IPS DF 6.9 (cell line): ENCODE measurements at places on chromosomes 7 and 10.

- DNase-seq, result no peak
These were observed 221.0 kb upstream of the KLF14 start for GRCh38 chr7:130954918-130955564.

GRCh38 chr7:30585675-30586074 is 9.0 kb upstream of the GARS1 start:
- DNase-seq, result no peak

DNA sequence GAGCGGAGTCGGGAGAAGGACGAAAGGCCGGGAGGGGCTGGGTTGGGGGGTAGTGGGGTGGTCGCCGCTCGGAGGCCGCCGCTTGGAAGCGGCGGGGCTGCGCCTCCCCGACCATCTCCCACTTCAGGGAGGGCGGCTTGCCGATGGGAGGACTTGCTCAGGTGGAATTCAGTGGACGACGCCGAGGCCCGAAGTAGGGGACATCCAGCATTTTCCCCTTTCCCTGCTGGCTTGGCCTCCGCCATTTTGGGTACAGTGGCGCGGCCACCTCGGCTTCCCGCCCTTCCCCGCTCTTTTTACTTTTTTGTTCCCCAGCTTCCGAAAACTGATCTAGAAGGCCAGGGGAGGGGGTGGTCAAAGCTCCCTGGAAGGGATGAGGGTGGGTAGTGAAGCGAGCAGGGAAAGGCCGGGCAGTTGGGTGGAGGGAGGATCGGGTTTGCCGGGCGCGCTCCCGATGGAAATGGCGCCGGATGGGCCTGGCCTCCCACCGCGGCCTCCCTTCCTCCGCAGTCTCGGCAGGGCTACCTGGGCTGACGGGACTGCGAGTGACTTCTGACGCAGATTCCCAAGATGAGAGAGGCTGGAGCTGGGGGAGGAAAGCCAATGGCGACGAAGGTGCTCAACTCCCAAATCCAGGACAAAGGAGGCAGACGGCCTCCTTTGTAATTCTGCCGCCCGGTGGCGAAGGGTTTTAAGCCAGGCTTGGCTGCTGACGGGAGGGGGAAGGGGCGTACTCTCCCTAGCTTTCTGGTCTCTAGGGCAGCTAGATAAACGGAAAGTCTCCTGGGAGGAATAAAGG is at the start of gene PBLD:
Gene PBLD (minus strand): TSS at position 670 of the 799 bp plus-strand sequence. CDS start 26,084 bp downstream, outside the sequence.
- no peak for DNase-seq

DNA sequence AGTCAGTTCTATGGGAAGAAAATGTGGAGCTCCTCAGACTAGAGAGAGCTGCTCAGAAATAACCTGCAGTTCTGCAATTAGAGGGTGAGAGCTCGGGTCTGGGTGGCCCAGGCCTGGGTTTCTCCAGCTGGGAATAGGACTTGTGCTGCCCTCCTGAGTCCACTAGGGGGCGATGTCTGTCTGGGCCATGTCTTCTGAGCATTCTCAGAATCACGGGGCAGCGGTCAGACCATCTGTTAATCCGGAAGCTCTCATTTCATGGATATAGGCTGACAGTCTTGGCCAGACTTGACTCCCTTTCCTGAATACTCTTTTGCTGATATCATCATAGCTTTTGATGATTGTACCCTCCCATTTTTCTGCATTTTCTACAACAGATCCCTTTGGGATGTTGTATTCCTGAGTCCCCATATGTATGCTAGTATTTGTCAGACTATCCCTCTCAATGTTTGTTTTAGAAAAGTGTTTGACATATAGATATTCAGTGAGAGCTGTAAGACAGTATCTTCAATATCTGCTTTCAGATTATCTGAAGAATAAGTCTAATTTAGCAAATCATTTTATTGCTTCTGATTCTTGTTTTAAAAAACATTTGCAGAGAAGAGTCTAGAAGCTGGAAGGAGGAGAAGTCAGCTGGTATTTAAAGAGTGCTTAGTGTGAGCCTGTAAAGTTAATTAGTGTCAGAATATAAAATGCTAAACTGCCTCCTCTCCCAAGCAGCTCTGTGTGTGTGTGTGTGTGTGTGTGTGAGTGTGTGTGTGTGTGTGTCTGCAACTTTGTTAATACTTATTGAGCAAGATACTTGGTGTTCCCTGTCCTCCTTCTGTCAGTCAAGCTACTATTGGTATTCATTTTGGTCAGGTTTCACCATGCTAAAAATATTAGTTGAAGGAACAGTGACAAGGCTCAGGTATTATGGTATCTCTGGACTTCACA is 38.0 kb downstream of the STARD3NL start:
- peak; percentile 67 for DNase-seq

DNA sequence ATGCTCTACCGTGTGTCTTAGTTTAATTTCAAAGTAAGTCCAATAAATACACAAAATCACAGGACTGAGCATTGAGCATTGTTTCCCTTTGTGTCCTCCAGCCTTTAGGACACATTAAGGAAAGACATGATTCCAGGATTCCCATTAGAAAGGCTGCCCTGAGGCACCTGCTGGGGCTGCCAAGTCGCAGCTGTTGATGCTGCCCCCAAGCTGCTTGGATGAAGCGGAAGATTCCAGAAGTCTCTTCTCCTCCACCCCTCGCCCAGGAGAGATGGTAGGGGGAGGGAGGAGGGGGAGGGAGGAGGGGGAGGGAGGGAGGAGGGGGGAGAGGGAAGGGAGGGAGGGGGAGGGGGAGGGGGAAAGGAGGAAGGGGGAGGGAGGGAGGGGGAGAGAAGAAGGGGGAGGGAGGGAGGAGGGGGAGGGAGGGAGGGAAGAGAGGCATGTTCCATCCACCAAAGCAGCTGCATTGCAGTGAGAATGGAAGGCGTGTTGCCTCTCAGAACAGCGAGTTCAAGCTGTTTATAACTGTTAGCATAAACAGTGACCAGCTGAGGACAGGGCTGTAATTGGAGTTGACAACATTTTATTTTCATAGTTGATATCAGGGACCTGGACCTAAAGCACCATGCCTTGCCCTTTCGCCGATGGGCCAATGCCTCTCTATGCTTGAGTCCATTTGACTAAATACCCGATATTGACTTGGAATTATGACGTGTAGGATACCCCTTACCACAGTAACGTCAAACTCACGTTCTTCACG is 67.3 kb downstream of the DIP2C start:
- DNase-seq, result no peak

DNA sequence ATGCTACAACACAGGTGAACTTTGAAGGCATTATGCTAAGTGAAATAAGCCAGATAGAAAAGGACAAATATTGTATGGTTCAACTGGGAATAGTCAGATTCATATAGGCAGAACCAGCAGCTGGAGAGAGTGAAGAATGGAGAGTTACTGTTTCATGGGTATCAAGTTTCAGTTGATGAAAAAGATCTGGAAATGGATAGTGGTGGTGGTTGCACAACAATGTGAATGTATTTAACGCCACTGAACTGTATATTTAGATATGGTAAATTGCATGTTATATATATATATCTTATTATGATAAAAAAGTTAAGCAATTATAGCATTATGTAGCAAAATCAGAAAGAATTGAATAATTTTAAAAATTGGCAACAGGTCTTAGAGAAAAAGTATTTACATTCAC is 3.9 kb downstream of the LMBR1 start:
- DNase-seq, result no peak

- DNase-seq, result no peak
These were observed 221.7 kb downstream of the PHTF2 start for GRCh38 chr7:78020136-78020873.

DNA sequence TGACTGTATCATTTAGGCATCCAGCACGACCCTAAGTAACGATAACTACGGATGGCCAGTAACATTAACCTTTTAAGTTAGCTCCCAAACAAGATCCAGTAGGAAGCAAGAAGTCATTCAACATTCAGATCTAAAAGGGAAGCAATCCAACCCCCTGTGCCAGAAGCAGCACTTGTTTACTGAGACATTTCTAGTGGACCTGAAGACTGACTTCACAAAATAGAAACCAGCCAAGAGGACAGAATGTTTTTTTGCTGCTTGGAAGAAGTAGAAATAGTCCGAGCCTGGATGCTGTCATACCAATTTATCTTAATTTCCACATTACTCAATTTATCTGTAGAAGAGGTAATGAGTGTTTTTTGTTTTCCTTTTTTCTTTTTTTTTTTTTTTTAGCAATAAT is 88.0 kb upstream of the CTTNBP2 start:
- DNase-seq, result no peak

DNA sequence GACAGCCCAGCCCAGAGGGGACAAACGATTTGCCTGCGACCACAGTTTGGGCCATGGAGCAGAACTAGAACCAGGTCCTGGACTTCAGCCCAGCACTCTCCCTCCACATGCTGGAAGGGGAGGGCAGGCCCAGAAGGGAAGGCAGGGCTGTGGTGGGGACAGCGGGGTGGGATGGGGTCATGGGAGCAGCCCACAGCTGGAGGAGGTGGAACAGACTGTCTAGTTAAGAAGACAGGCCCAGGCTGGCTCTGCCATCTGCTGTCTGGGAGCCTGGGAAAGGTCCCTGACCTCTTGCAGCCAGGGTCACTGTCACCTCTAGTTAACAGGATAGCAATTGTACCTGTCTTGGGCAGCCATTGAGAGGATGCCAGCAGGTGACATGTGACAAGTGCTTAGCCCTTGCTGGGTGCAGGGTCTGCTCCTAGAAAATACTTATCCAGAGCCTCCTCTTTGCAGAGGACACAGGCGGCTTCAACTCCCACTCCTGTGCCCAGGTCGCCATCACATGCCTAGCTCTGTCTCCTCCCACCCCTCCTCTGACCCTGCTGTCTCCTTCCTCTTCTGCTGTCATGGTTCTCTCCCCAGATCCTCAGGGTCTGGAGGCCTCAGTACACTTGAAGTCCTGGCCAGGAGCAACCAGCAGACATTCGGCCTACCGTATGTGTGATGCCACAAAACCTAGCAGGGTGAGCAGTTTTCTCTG is 37.0 kb upstream of the CHST15 start:
- no peak for DNase-seq

DNA sequence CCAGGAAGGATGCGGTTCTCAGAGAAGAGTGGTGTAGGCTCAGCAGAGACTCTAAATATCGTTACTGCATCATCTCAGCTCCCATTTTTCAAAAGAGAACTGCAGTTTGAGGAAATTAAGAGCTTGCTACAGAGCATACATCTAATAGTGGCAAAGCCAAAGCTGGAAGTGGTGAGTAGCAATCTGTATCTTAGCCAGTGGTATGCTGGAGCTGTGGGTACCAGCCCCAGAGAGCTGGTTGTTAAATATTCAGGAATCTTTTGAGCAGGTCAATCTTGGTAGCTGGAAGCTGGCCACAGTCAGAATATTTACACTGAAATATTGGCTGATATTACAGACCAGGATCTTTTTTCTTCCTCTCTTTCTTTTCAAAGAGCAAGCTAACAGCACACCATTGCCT is 88.4 kb upstream of the STEAP1B start:
- DNase-seq, result no peak

- no peak for DNase-seq
These were observed 427.7 kb downstream of the RPS24 start for GRCh38 chr10:78461333-78461732.

- DNase-seq, result no peak
These were observed 155.7 kb downstream of the PTPRN2 start for GRCh38 chr7:158431941-158432347.

GRCh38 chr7:109901926-109902325 is 1189.0 kb upstream of the LRRN3 start:
- no peak for DNase-seq

DNA sequence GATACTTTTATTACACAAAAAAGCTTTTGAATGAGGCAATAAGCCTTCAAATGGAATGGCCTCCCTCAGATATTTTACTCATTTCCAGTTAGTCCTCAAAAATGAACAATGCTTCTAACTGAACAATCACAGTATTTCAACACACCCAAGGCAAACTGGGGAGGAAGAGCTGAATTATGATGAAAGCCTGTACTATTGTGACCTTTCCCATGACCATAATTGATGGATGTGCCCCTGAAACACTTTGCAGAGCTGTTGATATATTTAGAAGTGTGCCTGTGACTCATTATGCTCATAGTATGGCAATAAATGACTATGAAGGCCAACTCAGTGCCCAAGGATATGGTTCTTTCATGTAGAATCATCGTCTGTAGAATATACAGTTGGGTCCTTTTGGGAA is 248.1 kb downstream of the AHR start:
- DNase-seq, result no peak

DNA sequence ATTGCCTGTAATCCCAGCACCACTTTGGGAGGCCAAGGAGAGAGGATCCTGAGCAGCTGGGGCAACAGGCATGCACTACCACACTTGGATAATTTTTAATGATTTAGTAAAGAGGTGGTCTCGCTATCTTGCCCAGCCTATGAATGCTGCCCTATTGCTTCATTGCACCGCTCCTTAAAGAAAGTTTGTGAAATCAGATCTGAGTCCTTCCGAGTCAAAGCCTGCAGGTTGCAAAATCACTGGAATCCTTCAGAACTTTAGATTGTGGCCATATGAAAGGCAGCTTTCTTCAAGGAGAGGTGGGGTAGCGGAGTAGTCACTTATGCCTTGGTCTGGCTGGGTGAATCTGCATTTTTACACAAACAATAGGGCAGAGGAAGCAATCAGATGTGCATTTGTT is 166.3 kb downstream of the ARHGAP12 start:
- DNase-seq, result no peak

GRCh38 chr10:127798111-127798510 is 61.1 kb downstream of the FOXI2 start:
- DNase-seq, result no peak

DNA sequence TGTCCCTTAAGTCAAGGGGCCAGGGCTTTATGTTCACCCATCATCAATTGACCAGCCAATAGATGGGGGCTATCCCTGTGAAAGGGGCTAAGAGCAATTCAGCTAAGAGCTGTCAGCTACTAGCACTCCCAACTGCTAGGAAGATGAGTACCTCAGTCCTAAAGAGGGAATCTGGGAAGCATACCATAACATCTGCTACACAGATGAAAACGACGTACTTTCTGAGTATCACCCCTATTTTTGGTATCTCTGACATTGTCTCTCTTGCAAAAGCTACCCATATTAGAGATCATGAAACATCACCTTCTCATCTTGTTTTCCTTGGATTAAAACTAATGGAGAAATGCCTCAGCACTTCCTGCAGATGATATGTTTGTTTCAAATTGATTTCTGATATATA is 7.5 kb upstream of the SMNDC1 start:
- DNase-seq, result no peak

GRCh38 chr7:37181550-37181932 is 267.1 kb downstream of the ELMO1 start:
- no peak for DNase-seq

DNA sequence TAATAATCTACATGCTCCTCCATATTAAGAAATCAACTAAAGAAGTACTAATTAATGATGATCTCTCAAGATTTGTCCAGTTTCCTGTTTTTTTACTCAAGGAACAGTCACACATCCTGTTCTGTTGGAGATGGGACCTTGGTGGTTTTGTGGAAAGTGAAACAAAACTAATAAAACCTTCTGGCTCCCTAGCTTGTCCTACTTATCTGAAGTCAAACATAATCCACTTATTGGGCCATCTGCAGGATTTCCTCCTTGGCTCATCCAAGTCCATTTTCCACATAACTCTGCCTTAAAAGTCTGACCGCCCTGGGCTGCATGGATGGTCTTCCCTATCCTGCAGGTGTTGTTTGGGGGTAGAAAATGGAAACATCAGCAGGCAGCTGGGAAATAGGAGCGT is 39.4 kb upstream of the TARP start:
- DNase-seq, result no peak

- no peak for DNase-seq
These were observed 40.8 kb downstream of the PRPS1L1 start for GRCh38 chr7:17986851-17987250.

- DNase-seq, result no peak
These were observed 22.4 kb upstream of the ZNF107 start for GRCh38 chr7:64643566-64643965.
